ENCODE measurements at places on chromosomes 12 and 14.

DNA sequence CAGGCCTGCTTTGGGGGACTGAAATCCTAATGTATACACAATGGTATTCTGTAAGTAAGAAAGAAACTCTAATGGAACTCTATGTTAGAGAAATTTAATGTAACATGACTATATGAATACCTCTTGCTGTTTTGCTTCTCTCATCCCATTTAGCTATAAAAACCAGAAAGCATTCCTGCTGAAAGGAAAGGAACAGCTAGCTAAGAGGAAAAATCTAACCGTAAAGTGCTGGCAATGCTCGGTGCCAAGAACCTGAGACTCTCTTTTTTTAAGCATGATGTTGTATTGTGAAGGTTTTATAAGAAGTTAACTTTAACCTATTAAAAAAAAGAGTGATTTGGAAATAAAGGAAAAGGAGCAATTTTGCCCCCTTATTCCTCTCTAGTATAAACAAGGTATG is 75.6 kb upstream of the DACT1 start:
- no peak for DNase-seq

DNA sequence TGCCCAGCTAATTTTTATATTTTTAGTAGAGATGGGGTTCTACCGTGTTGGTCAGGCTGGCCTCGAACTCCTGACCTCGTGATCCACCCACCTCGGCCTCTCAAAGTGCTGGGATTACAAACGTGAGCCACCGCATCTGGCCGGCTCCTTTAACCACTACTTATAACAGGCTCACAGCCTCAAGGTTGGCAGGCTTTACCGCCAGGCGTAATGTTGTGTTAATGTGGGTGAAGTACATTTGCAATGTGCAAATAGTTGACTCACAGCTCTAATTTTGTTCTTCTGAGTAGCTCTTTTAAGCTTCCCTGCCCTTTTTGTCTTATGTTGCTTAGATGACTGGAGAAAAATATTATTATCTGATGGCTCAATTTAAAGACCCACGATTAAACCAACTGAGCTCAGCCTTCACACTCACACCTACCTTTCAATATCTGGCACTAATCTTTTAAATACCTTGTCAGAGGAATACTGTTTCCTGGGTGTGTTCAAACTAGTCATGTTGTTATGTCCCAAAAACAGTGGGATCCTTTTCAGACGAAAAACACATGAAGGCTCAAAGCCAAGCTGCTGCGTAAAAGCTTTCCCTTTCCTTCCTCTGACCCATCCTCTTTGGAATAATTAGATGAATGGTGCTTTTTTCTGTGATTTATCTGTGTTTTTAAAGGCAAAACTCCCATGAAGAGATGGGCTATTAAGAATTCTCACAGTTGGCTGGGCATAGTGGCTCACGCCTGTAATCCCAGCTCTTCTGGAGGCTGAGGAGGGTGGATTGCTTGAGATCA is 57.2 kb upstream of the USP44 start:
- DNase-seq: no peak

- DNase-seq: no peak
Observed at GRCh38 chr14:86940106-86940505, 1052.9 kb downstream of the GALC start.

- DNase-seq: no peak
Observed at GRCh38 chr12:78035901-78036606, 205.4 kb downstream of the NAV3 start.

- no peak for DNase-seq
Observed at GRCh38 chr12:110531741-110532333, 29.7 kb downstream of the RAD9B start.

GRCh38 chr14:59787045-59787674 is 83.4 kb downstream of the RTN1 start:
- DNase-seq: no peak

- no peak for DNase-seq
Observed at GRCh38 chr12:31876568-31877424, 82.4 kb upstream of the RESF1 start.

GRCh38 chr12:52870361-52871290 is 21.8 kb upstream of the KRT78 start:
- DNase-seq: peak; percentile 69

GRCh38 chr12:52636592-52637258 is 15.3 kb downstream of the KRT2 start:
- DNase-seq: no peak

GRCh38 chr12:52306731-52307130 is 14.5 kb downstream of the KRT83 start:
- DNase-seq: no peak

- DNase-seq: no peak
Observed at GRCh38 chr12:106030210-106031071, 108.3 kb downstream of the NUAK1 start.

DNA sequence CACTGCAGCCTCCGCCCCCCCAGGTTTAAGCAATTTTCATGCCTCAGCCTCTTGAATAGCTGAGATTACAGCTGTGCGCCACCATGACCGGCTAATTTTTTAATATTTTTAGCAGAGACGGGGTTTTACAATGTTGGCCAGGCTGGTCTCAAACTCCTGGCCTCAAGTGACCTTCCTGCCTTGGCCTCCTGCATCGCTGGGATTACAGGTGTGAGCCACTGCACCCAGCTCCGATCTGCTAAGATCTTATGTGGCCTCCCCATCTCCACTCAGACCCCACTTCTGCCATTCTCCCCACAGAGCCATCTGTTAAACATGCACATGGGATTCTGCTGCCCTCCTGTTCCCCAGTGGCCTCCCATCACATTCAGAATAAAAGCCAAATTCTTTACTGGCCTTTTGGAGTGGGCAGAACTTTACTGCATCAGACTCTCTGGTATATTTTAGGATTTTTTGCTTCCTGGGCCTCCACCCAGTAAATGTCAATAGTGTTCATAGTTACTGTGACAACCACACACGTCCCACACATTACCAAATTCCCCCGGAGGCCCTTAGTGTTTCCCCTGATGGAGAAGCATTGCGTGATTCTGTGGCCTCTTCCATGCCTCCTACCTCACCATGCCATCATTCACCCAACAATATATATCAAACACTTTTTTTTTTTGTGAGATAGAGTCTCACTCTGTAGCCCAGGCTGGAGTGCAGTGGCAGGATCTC is 96.3 kb downstream of the PTPN11 start:
- DNase-seq: no peak

GRCh38 chr12:66453120-66453519 is 150.8 kb downstream of the HELB start:
- DNase-seq: no peak

DNA sequence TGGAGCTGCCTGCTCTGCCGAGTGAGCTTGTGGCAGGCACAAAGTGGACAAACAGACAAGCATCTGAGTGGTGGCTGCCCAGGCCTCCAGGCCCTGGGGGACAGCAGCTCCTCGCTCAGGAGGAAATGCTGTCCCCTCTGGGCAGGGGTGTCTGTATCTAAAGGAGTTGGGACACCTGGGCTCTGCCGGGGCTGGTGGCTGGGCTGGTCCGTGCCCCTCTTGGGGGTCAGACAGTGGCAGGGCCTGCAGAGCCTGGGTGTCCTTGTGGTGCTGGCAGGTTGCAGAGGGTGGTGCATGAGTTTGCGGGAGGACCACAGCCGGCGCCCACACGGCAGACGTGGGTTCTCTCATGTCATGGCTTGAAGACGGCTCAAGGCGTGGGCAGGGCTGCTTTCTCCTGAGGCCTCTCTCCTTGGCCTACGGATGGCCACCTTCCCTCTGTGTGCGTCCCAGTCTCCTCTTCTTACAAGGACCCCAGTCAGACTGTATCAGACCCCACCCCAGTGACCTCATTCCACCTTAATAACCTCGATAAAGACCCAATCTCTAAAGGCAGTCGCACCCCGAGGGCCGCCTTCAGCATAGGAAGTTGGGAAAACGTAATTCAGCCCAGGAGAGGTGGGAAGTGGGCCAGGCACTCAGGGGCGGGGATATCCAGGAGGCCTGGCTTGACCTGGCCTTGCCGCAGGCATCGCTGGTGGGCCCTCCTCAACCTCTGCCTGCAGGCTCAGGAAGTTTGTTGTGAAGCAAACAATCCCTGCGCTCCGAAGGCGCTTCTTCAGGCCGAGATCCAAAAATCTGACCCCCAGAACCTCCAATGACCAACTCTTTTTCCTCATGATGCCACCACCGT is 110.0 kb downstream of the KIF26A start:
- no peak for DNase-seq

GRCh38 chr12:104507672-104508071 is 50.9 kb downstream of the CHST11 start:
- DNase-seq: no peak

DNA sequence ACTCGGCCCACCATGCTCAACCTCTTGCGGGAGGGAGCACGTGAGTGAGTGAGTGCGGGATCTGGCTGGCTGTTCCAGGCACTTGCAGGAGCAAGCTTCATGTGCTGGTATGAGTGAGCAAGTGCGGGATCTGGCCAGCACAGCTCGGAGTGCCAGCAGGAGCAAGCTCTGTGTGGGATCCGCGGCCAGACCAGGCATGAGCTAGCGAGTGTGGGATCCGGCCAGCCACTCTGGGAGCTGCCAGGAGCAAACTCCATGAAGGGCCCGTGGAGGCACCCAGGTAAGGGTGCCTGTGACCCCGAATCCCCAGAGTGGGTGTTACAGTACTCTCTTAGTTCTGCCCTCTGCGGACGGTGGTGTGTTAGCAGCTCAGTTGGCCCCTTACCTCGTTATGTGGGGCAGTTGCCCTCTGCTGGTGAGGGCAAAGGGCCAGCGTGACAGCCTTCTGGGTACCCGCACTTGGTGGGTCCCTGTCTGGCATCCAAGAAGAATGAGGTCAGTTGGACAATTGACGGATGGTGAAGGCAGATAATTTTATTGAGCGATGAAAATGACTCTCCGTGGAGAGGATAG is 38.3 kb downstream of the RAD51B start:
- DNase-seq: no peak

DNA sequence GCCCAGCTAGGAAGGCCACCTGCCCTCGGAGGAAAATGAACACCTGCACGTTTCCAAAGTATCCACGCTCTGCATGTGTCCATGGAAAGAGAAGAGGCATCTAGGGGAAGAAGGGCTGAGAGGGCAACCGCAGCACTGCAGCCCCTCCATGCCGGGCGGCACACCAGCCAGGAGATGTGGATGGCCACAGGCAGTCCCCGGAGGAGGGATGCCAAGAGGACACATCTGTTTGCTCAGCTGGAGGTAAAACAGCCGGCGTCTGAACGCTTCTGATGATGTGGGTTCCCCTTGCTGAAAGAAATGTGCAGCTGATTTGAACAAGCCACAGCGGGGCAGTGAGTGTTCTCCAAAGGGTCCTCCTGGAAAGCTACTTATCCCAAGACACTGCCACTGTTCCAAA is 34.0 kb downstream of the CHGA start:
- no peak for DNase-seq

GRCh38 chr14:39322807-39323206 is 89.1 kb downstream of the MIA2 start:
- DNase-seq: no peak

- no peak for DNase-seq
Observed at GRCh38 chr14:31837031-31837430, 240.1 kb upstream of the ARHGAP5 start.

DNA sequence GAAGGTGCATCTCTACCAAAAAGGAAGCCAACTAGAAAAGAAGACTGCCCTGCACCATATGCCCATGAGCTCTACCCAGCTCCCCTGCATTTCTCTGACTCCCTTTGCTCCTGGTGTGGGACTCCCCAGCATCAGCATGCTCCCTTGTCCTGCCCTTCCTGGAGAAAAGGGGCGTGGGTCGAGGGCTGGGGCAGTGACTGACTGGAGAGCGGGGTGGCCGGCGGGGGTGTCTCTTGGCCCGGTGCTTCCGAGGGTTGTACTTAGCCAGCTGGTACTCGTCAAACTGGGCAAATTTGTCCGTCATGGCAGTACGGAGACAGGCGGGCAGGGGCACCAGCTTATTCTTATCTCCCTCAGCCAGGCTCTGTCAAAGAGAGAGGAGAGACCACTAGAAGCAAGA is 9.8 kb downstream of the TEP1 start:
- DNase-seq: no peak

DNA sequence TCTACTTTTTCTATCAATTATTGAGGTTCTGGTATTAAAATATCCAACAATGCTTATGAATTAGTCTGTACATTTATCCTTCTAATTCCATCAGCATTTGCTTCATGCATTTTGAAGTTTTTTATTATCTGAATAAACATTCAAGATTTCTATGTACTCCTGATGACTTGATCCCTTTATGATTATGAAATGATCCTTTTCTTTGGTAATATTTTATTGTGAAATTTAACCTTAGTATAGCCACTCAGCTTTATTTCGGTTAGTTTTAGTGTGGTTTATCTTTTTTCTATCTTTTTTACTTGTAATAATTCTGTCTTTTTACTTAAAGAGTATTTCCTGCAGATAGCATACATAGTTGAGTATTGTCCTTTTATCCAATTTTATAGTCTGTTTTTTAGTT is 106.6 kb downstream of the SNAPC1 start:
- no peak for DNase-seq

GRCh38 chr14:73800970-73801515 is 50.6 kb upstream of the PTGR2 start:
- no peak for DNase-seq

- DNase-seq: peak; percentile 64
Observed at GRCh38 chr14:33642080-33642479, 308.8 kb downstream of the EGLN3 start.

- DNase-seq: no peak
Observed at GRCh38 chr14:68349900-68350629, 442.8 kb downstream of the ZFP36L1 start.

DNA sequence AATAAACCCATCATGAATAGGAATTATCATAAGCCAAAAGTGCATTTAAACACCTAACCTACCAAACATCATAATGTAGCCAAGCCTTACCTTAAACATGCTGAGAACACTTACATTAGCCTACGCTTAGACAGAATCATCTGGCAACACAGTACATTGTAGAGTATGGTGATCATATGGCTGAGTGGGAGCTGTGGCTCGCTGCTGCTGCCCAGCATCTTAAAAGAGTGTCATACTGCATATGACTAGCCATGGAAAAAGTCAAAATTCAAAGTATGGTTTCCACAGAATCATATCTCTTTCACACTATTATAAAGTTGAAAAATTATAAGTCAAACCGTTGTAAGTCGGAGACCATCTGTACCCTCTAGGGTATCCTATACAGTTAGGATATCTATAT is 32.0 kb upstream of the PRPF39 start:
- no peak for DNase-seq

DNA sequence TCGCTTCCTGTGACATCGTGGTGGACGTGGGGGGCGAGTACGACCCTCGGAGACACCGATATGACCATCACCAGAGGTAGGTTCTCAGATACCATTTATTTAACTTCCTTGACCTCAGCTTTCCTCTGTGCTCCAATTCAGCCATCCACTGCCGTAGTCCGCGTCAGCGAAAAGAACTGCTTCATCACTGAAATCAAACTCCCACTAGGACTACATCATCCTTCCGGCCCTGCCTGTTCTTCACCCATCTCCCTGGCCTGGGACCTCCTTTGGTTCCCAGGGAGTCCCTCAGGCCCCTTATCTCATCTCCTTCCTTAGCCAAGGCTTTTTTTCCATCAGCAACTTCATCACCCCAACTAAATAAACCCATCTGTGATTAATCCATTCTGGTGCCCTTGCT is 692 bp downstream of the MYG1 start:
- DNase-seq: no peak

DNA sequence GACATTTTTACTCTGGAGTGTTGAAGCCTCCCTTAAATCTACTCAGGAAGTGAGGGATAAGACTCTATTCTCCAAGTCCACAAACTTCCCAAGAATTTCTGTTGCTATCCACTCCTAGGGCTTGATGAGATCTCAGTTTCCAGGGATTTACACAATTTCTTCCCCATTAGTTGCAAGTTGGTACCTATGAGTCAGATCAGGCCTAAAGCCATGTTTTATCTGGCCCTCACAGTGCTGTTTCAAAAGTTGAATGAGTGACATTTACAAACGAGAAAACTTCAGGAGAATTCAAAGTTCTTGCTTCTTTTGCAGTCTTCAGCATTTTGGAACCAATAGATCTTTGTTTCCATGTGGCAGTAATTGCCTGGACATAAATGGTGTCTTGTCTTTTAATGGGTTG is 156.4 kb upstream of the SYT10 start:
- DNase-seq: no peak
